DMS 273 treated with DMSO at 0.1 percent for 48 hours (cell line): ENCODE measurements at places on chromosomes 2 and 18.

GRCh38 chr2:217437290-217437870 is 565.4 kb downstream of the TNS1 start:
- DNase-seq: no peak

GRCh38 chr2:136327162-136327852 is 209.4 kb upstream of the CXCR4 start:
- DNase-seq: no peak

DNA sequence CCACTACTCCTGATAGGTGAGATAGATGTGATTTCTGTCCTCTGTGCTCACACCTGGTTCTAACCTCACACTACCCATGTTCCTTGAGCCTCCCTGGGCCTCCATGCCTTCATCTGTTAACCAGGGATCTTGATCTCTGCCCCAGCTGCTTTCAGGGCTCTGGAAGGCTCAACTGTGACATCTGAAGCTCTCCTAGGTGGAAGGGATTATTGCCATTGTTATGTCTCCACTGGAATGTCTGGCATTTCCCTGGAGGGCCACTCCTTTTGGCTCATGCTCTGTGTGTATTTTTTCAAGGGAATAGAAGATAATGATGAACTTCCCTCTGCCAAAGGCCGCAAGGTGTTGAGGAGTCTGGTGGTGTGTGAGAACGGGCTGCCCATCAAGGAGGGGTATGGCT is 41.2 kb downstream of the PCARE start:
- DNase-seq: no peak

- no peak for DNase-seq
These were observed 46.2 kb downstream of the C2orf42 start for GRCh38 chr2:70144443-70145143.

DNA sequence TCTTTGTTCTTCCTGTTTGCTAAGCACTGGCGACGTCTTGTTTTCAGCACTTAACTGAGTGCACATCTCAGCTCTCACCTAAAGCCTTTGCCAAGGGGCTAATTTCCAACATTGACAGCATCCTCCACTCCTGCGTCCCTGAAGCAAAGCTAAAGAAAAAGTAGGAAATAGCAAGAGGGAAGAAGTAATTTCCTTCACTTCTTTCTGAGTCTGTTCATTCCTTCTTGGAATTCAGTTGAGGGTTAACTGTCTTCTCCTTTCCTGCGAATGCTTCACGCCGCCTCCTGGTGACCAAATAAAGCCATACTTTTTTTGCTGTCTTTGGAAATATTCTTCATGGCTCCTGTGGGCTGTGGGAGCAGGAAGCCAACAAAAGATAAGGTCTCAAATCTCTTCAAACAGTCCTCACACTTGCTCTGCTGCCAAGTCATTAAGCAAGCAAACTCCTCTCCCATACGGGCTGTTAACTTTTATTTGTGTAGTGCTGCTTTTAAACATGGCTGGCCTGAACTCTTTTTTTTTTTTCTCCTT is 100.9 kb downstream of the DPP10 start:
- no peak for DNase-seq

GRCh38 chr18:4211111-4211837 is 243.8 kb downstream of the DLGAP1 start:
- peak; percentile 92 for DNase-seq

DNA sequence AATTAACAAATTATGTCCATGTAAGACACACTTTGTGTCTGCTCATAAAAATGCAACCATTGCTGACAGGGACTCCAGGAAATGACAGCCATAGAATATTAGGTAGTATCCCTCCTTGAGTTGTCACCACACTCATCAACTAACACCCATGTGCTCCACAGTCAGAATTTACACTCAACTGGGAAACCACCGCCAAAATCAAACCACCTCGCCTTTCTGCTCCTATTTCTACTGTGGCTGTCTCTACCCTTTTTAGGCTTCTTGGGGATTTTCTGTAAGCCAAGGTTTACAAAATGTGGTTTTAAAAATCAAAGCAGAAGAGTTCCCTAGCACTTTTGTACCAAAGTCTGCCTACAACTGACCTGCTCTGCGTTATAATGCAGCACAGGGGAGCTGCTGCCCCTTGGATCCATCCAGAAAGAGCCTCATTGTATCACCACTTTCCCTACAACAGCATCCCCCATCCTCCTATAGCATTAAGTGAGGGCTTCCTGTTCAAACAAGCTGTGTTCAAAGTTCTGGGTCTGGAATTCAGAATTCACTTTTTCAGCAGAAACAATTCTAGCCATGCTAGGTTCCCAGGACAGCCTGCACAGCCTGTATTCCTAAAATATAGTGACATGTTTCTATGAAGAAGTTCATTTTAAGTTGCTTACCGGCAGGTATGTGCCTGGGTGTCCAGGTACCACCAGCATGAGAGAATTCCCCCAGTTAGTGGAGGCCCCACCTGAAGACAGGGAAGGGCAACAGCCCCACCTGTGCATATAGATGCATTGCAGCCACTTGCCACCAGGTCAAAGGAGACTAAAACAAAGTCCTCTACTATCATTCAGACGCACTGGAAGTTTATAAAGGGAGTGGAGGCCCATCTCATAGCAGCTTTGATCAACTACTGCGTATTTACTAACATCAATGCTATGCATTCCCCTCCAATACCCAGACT is 104.3 kb downstream of the MYO5B start:
- DNase-seq: no peak

DNA sequence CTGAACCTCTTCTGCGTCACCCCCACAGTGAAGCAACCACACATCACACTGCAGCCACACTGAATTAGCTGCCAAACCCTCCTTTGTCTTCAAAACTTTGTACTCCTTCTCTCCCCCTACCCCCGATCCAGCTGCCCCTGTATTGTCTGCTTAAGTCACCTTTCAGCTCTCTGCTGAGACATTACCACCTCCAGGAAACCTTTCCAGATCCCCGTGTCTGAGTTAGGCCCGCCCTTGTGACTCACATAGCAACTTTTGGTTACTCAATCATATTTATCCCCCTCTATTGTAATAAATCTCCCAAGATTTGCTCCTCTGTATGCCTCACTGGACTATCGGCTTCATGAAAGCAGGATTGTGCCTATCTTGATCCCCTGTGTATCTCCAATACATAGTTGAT is 82.8 kb upstream of the CDCA7 start:
- DNase-seq: no peak

DNA sequence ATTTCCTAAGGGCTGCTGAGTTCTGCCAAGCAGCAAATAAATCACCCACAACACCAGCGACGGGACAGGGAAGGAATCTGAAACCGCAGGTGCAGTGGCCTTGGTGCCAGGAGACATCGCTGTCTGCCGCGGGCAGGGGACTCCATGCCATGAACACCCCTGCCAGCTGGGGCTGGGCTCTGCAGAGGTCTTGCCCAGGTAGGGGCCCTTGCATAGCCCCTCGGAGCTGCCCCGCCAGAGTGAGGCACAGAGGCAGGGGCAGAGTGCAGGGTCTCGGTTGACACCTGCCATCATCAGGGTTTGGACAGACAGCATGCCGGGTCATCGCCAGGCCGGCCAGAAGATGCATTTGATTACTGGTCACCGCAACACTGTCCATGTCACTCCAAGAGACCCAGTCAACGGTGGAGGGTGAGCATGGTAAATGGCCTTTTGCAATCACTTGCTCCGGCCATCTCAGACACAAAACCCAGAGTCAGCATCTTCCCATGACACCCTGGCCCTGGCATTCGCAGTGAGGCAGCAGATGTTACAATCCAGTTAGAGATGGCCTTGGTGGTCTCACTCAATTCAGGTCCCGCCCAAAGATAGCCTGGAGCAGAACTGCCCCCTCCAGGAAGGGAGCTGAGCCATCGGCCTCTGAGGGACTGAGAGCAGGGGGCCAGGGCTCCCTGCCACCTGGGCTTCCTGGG is 255.4 kb downstream of the NDUFA10 start:
- no peak for DNase-seq

- no peak for DNase-seq
These were observed 3.2 kb downstream of the TEKT4 start for GRCh38 chr2:94874277-94874997.

DNA sequence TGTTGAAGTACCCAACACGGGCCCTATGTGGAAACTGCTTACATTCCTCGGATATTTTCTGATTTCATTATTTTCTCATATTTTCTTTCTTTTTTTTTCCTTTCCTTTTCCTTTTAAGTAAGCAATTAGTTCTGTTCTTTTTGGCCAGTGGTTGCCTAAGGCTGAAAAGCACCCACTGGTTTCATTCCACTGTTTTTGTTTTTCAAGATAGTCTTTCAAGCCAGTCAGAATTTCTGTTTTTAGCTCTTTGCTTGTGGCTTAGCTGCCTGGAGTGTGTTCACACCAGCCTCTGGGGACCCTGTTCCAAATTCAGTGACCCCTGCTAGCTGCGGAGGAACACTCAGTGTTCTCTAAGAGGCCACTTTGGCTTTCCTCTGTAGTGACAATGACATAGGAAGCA is 73.6 kb downstream of the NRP2 start:
- no peak for DNase-seq

- peak; percentile 4 for DNase-seq
These were observed 51.9 kb downstream of the PLA2R1 start for GRCh38 chr2:160010361-160011145.

DNA sequence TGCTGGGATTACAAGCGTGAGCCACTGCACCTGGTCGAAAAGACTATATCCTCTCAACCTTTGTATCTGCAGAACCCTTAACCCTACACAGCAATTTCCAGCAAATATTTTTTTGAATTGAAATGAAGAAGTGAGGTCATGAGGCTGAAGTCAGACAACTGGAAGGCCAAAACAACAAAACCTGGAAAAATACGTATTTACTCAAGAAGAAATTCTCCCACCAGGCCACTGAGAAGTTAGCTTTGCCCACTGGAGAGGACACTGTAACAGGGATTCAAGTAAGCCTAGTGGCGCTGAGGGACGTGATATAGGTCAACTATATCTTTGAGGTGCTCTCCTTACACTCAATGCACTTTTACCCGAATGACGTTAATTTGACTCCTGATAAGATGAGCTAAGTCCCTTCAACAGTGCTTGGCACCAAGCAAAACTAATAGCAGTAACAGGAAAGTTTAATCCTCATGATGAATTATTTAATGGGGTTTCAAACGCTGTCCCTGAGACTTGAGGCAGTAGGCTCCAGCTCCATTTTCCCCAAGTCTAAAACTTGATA is 1.9 kb downstream of the HDLBP start:
- no peak for DNase-seq

- DNase-seq: no peak
These were observed 43.2 kb upstream of the MRPL33 start for GRCh38 chr2:27728081-27728858.

DNA sequence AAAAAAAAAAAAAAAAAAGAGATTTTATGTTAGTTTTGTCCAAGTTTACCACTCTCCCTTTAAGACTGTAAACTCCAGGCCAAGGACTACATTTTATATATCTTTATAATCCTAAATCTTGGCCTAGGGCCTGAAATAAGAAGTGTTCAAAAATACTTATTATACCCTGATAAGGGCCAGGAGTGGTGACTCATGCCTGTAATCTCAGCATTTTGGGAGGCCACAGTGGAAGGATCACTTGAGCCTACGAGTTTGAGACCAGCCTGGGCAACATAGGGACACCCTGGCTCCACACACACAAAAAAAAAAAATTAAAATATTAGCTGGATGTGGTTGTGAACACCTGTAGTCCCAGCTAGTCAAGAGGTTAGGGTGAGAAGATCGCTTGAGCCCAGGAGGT is 12.7 kb downstream of the TRIP12 start:
- no peak for DNase-seq

DNA sequence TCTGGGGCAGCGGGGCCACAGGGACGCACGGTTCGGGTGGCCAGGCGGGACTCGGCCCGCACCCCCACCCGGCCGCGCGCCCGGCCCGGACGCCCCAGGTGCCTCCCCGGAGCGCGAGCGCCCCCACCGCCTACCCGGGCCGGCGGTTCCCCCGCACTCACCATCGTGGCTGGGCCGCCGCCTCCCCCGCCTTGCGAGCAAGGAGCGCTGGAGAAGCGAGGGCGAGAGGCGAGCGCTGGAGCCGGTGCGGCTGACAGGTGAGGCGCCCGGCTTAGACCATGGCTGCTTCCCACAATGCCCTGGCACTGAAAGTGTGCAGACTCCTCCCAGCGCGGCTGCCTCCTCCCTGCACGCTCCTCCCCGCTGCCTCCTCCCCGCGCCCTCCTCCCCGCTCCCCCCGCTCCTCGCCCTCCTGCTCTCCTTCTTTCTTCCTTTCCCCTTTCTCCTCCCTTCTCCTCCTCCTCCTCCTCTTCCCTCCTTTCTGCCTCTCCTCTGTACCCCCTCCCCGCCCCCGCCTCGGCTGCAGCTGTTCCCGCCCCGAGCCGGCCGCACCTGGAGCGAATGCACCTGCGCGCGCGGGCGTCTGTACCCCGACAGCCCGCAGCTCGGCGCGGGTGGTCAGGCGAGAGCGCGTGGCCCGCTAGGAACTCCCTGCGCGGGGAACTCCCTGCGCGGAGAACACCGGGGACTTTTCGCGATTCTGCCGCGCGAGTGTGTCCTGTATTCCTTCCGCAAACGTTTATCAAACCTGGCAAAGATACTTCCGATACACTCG is at the start of gene AP1S3:
Gene AP1S3 (minus strand): TSS at position 296 of the 775 bp plus-strand sequence. CDS start 132 bp downstream, at position 164.
- DNase-seq: peak; percentile 12

DNA sequence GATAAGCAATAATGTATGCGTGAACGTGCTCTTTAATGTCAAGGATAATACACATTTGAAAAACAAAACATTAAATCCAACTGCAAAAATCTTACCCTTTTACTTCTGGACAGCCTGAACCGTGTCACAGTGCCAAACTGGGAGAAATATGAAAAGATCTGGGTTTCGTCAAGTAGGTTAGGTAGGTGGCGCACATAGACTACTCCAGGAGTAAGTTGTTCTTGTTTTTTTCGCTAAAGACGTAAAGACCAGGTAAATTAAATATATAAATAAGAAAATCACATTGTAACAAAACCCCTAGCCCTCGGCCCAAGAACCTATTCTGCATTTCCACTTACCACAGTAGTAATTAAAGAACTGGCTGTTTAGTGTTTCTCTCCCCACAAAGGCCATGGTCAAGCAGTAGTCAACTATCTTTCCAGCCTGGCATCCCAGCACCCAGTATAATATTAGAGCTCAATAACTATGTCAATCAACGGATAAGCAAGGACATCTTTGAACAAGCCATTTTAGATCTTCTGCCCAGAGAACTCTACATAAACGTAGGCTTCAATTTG is 1.1 kb downstream of the NIFK start:
- DNase-seq: no peak

DNA sequence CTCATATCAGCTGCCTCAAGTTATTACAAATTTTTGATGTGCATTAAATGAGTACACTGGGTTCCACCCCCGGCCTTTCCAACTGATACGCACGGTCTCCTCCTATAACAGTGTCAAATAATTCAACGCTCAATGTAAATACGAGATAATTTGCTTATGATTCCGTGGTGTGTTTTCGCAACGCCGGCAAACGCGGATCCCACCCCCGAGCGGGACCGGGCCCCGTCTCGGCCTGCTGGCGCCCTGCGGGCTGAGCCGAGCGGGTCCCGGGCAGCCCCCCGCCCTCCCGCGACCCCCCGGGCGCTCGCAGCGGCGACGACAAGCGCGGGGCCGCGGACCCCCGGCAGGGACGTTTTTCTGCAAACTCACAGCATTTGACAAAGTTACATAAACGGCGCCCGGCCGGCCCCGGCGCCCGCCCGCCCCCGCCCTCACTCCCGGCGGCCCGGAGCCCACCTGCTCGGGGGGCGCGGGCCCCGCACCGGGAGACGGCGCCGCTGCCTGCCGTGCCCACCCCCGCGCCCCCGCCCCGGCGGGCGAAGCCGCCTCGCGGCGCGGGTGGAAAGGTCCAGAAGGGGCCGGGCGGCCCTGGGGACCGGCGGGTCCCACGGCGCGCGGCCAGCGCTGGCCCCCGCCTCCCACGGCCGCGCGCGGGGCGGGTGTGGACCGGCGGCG is 762 bp downstream of the HDAC4 start:
- no peak for DNase-seq
